ENCODE measurements at places on chromosomes 1 and 21. TPM values are rescaled to one million over a fixed set of nuclear protein-coding genes. Genes with fewer than 3 reads are reported as not detected.

PCSK9 gene
- not detected for total RNA-seq

NR5A2 gene
- total RNA-seq: not detected

ITSN1 gene
- total RNA-seq: 2.2 TPM

TBX19 gene
- total RNA-seq: 0.76 TPM

DNA sequence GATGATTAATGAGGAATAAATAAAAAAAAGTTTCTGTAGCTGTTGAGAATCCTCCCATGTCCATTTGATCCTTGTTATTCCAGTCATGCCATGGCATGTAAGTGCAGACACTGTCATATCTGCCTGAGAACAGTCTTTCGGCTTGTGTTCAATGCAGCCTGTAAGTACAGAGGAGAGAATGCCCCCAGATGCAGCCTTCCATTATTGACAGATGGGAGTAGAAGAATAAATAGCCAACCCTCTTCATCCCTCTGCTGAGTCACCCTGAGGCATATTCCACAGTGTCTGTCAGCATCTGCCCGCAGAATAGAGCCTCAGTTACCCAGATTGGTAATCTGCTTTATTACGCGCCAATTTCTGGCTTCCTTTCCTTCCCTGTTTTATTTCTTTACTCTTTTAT is 139.4 kb downstream of the LRRC7 start:
- no peak for DNase-seq

GRCh38 chr1:82220754-82221153 is 420.0 kb downstream of the ADGRL2 start:
- DNase-seq: no peak

DNA sequence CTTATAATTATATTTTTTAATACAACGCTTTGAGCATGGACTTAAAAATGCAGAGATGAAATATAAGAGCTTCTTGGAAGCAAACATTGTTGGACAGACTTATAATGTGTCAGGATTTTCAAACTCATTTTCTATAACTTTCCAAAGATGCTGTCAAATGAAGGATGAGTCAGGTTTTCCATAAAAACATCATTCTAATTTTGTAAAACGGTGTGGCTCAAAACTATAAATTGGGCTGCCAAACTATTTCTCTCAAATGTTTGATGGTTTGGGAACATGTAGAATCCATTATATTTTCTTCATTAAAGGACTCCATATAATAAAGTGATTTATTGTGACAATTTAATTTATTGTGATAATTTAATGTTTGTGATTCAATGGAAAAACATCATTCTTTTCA is 511.2 kb downstream of the USP25 start:
- DNase-seq: no peak

- DNase-seq: no peak
Observed at GRCh38 chr21:44440241-44441040, 14.9 kb upstream of the LRRC3 start.

DNA sequence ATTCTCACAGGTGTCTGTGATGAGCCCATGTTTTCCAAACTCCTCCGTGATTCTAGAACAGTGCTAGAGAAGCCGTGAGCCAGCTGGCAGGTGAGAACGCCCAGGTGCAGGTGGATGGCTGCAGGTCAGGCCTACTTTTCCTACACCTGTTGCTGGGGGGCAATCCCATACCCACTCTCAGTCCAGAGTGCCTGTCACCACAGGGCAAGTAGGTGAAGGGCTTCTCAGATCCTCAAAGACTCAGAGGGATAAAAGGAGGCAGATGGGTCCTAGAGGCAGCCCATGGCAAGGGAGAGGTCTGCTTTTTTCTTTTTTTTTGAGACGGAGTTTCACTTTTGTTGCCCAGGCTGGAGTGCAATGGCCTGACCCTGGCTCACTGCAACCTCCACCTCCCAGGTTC is 50.7 kb upstream of the H6PD start:
- DNase-seq: no peak
